Myocyte (in vitro differentiated cells): ENCODE measurements at places on chromosomes 16 and 17.

DNA sequence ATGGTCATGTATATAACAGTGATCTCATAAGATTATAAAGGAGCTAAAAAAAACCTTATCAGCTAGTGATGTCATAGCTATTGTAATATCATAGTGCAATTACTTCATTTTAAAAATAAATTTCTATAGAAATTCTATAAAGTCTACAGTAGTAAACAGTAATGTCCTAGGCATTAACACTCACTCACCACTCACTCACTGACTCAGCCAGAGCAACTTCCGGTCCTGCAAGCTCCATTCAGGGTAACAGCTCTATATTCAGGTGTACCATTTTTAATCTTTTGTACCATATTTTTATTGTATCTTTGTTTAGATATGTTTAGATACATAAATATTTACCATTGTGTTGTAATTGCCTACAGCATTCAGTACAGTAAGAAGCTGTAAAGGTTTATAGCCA lies 524.4 kb upstream of the CDH5 start:
- DNase-seq: no peak

GRCh38 chr16:9680968-9681367 lies 501.3 kb downstream of the GRIN2A start:
- DNase-seq: no peak

DNA sequence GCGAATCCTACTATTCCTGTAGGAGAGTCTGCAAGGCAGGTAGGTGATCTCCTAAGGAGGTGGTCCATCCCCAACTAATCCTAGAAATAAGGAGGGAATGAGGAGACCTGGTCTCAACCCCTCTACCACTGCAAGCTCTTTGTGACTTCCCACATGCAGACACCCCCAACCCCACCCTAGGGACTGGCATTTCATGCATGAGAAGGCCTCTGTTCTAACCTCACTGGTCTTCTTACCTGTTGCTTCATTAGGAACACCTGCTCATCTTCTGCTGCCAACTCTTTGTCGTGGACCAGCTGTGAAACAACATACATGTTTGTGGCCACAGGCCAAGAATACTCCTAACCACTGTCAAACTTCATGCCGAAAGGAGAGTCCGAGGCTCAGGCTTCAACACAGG lies 22.6 kb downstream of the DYNC1LI2 start:
- no peak for DNase-seq

DNA sequence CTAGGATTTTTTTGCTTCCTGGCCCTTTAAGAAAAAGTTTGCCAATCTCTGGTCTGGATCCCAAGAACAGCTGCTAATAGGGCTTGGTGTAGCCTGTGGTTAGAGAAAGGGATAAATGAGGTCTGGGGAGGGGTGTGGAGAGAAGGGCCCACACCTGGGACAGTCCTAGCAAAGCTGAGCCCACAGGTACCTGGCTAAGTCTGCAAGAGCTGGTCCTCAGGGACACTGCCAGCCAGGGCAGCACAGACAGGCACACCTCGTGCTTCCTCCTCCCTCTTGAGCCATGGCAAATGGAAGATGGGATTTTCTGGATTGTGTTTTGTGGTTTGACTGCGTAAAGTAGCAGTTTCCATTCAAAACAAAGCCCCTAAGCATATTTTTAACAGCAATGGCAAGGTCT lies 217.5 kb downstream of the SOX9 start:
- DNase-seq: peak; percentile 77

DNA sequence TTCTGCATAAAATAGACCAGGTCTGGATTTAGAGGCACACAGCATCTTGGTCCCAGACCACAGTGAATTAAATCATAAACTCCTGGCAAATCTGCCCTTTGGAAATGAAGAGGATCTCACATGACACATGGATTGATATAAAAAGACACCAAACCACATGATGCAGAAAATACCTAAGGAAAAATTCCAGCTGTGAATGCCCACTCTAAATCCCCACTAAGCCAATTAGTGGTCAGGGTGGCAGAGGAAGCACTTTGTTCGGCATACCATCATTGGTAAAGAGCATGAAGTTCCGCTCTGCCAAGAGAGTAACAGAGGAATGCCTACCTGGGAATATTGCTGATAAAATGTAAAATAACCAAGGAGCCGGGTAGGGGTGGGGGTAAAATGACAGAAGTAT lies 32.4 kb upstream of the NOL11 start:
- DNase-seq: peak; percentile 55
